ENCODE measurements at places on chromosomes 6 and 20. TPM values are rescaled to one million over a fixed set of nuclear protein-coding genes. Genes with fewer than 3 reads are reported as not detected.

The TSHZ2 gene
- not detected for total RNA-seq

The DAAM2 gene
- 0.13 TPM for total RNA-seq

The OR2J3 gene
- not detected for total RNA-seq

The RNF39 gene
- not detected for total RNA-seq

The OPN5 gene
- not detected for total RNA-seq

The DYNLT2 gene
- 0.59 TPM for total RNA-seq

The NHLRC1 gene
- total RNA-seq: 1.6 TPM

The RGS19 gene
- 43.6 TPM for total RNA-seq

The ANKRD66 gene
- not detected for total RNA-seq

The BPIFB4 gene
- not detected for total RNA-seq

The COL12A1 gene
- 5.4 TPM for total RNA-seq

The NDRG3 gene
- total RNA-seq: 19.9 TPM

The DCBLD1 gene
- total RNA-seq: 26.2 TPM

The MYCT1 gene
- total RNA-seq: not detected

The NKX2-4 gene
- not detected for total RNA-seq

The GNAS-AS1 gene
- total RNA-seq: not detected

The DIDO1 gene
- 23.6 TPM for total RNA-seq

The MAP3K7 gene
- total RNA-seq: 11.3 TPM

The CCHCR1 gene
- 7.5 TPM for total RNA-seq

The CTCFL gene
- 0.04 TPM for total RNA-seq

The GINS1 gene
- 34.9 TPM for total RNA-seq

The SMPD2 gene
- total RNA-seq: 15.4 TPM

The HLA-DRB1 gene
- total RNA-seq: not detected

The UQCC2 gene
- 87.8 TPM for total RNA-seq

The RPP21 gene
- 69.9 TPM for total RNA-seq

The PTGIS gene
- 0.02 TPM for total RNA-seq

The ECT2L gene
- not detected for total RNA-seq

The JPH2 gene
- total RNA-seq: 6.8 TPM

The DDO gene
- 0.09 TPM for total RNA-seq

The SIM1 gene
- total RNA-seq: not detected

The SIRPA gene
- 22.5 TPM for total RNA-seq

The KCNG1 gene
- 52.5 TPM for total RNA-seq

The MC3R gene
- total RNA-seq: not detected

The MCCD1 gene
- not detected for total RNA-seq

The EIF6 gene
- 415 TPM for total RNA-seq

The CCR6 gene
- not detected for total RNA-seq

The TRIM15 gene
- not detected for total RNA-seq

The FAM162B gene
- 0.11 TPM for total RNA-seq

The MCM9 gene
- total RNA-seq: 5.5 TPM

The FOXC1 gene
- total RNA-seq: 5.4 TPM

The IMPG1 gene
- total RNA-seq: not detected

The IL20RA gene
- total RNA-seq: 0.07 TPM

The RPL7L1 gene
- total RNA-seq: 71.6 TPM

The CST9L gene
- total RNA-seq: not detected
